ENCODE measurements at places on chromosomes 5 and 9. TPM values are rescaled to one million over a fixed set of nuclear protein-coding genes. Genes with fewer than 3 reads are reported as not detected.

The N4BP3 gene
- 5.6 TPM for total RNA-seq

The PDE6A gene
- 0.03 TPM for total RNA-seq

The C8G gene
- 1.9 TPM for total RNA-seq

The RPP25L gene
- total RNA-seq: 21.9 TPM

The SLIT3 gene
- 54.1 TPM for total RNA-seq

The OR1Q1 gene
- total RNA-seq: not detected

The GPX3 gene
- total RNA-seq: 1,327 TPM

The HAVCR1 gene
- total RNA-seq: 114 TPM
